ENCODE measurements at places on chromosomes 7 and 10. TPM values are rescaled to one million over a fixed set of nuclear protein-coding genes. Genes with fewer than 3 reads are reported as not detected.
A peak's percentile ranks its signal among the peaks of the same experiment; 100 is the strongest.

CCL26 gene
- total RNA-seq, result not detected

FAM20C gene
- 32.9 TPM for total RNA-seq

ANKRD7 gene
- total RNA-seq, result not detected

- DNase-seq, result no peak
- no peaks in the 10 kb centered on the region for H3K36me3 ChIP-seq
- H3K4me1 ChIP-seq, result no peaks in the 10 kb centered on the region
- H3K27ac ChIP-seq, result no peak overlapping the region
- no peak overlapping the region for H3K4me3 ChIP-seq
- H3K27me3 ChIP-seq, result no peaks in the 10 kb centered on the region
Observed at GRCh38 chr10:37710831-37711616, 146.4 kb downstream of the ZNF248 start.

GRCh38 chr10:30806850-30807249, 177.3 kb upstream of the LYZL2 start:
- H3K27me3 ChIP-seq, result peaks cover 11% of the 10 kb centered on the region
- H3K36me3 ChIP-seq, result no peaks in the 10 kb centered on the region
- peaks cover 5% of the 10 kb centered on the region for H3K4me1 ChIP-seq
- DNase-seq, result no peak

DNA sequence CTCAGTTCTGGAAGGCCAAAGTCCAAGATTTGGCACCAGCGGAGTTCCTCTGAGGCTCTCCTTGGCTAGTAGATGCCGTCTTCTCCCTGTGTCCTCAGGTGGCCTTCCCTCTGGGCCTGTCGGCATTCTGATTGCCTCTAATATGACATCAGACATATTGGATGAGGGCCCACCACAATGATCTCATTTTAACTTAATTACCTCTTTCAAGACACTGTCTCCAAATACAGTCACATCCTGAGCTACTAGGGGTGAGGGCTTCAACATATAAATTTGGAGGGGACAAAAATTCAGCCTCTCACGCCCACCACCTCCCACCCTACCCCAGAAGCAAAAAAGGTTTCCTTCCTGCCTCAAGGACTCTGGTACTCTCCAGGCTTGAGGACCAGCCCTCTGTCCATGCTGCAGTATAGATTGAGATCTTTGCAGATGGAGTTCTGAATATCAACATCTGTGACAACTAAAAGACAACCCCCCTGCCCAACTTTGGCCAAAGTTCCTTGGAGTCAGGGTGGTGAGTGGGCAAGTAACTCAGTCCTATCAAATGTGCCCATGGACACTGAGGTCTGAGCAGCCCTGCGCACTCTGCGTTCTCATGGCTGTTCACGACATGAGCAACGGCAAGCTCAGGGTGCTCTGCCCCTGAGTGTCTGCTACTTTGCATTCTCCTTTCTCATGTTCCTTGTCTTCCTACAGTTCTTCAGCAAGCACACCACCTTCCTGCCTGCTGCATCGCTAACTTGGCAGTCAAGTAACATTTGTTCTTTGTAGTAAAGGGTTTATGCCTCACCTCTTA, 11.5 kb downstream of the TMEM176B start:
- H3K4me3 ChIP-seq, result no peak overlapping the region
- peaks cover 6% of the 10 kb centered on the region for H3K4me1 ChIP-seq
- no peak for DNase-seq
- no peaks in the 10 kb centered on the region for H3K36me3 ChIP-seq
- H3K27ac ChIP-seq, result no peak overlapping the region

GRCh38 chr10:25036381-25036780, 20.0 kb downstream of the THNSL1 start:
- peaks cover 31% of the 10 kb centered on the region for H3K4me1 ChIP-seq
- peak overlapping the region; percentile 18 for H3K27ac ChIP-seq
- no peaks in the 10 kb centered on the region for H3K36me3 ChIP-seq

DNA sequence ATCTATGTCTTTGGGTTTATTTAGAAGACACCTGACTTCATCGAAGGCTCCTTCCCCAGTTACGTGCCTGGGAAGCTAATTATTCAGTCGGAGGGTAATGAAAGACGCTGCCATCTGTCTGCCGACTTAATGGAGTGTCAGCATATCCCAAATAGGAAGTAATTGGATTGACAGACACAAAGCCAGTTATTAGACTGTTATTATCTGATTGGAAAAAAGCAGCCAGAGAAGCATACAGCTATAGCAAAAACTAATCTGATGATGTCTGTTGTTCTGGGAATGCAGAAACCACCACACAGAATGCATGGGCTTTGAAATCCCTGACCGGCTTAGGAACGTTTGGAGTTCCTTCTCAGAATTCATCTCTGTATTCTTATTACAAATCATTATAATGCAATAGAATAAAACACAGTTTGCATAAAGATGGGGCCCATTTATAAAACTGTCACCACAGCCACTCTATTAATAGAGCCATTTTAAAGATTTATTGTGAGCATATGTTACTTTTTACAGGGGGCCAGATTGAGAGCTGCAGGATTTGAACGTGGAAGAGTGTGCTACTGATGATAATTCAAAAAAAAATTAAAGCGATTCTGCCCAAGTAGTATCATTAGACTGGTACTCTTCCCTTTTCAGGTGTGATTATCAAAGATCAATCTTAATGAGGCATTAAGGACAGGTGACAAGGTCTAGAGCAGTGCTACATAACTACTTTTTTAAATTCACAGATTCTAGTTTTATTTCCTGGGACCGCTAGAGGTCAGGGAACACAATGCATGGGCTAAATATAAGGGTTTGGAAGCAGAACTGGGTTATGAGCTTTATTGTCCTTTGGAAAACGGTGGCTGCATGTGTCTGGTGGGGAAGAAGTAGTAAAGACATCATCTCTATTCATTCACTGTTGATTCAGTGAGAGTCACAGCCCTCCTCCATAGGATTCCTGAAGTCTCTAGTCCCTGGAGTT, 330.1 kb upstream of the LRGUK start:
- DNase-seq, result no peak
- H3K36me3 ChIP-seq, result peaks cover 2% of the 10 kb centered on the region
- H3K27me3 ChIP-seq, result no peaks in the 10 kb centered on the region
- H3K4me3 ChIP-seq, result no peak overlapping the region

DNA sequence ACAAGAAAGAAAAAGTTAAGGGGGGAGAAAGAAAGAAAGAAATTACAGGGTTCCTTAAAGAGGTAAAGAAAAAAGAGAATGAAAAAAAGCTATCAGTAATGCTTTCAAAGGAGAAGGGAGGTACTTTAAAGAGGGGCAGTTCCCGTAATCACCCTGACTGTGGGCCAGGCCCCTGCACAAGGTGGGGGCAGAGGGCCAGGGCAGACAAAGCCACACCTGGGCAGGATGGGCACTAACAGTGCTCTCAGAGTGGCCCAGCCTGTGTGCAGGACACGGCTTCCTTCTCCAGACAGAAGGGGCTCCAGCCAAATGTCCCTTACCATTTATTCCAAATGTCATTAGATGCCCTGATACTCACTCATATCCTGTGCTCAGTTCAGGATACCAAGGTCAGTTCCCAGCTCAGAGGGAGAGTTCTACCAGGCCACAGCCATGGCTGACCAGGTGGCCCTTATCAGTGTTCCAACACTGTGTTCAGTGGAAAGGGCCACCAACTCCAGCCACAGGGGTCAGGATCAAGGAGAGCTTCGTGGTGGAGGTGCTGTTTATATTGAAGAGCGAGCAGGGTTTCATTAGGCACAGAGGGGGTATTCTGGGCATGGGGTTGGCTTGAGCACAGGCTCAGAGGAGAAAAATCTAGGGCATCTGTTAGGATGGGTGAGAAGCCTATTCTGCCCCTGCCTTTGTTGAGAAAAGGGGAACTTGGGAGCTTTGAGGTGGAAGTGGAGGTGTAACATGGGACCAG, 29.9 kb downstream of the DPCD start:
- H3K36me3 ChIP-seq, result peaks cover 10% of the 10 kb centered on the region
- H3K4me1 ChIP-seq, result no peaks in the 10 kb centered on the region
- H3K27ac ChIP-seq, result no peak overlapping the region
- H3K27me3 ChIP-seq, result no peaks in the 10 kb centered on the region

DNA sequence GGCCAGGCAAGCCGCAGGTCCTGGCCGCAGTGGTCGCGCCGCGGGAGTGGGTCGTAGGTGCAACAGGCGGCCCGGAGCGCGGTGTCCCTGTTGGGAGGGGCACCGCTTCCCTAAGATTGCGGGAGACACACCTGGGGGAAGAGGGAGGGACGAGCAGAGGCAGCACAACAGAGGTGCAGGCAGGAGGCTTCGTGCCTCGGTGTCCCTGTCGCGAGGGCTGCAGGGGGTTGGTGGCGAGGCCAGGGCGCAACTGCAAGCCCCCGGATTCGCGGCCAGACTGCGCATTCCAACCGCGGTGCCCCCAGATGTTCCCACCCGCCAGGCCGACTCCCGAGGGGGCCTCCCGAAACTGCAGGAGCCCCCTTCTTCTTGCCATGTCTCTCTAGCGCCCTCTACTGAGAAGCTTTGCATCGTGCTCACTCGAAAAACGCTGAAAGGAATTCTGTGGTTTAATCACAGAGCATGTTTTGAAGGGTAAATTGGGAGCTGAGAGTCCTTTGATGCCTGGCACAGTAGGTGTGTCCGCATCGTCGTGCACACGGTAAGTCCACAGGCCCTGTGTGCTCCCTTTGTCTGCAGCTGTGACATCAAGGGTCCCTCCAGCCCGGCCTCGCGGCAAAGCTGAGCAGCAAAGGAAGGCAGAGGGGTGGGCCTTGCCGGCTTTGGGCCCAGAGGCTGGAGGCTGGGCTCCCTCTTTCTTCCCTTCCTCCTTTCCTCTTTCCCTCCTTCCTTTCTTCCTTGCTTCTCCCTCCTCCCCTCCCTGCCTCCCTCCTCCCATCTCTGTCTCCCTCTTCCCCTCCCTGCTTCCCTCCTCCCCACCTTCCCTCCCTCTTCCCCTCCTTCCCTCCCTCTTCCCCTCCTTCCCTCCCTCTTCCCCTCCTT, 6.2 kb upstream of the MBL2 start:
- no peak for DNase-seq
- H3K4me3 ChIP-seq, result no peak overlapping the region
- H3K27me3 ChIP-seq, result no peaks in the 10 kb centered on the region
- H3K36me3 ChIP-seq, result no peaks in the 10 kb centered on the region
- peaks cover 10% of the 10 kb centered on the region for H3K4me1 ChIP-seq

DNA sequence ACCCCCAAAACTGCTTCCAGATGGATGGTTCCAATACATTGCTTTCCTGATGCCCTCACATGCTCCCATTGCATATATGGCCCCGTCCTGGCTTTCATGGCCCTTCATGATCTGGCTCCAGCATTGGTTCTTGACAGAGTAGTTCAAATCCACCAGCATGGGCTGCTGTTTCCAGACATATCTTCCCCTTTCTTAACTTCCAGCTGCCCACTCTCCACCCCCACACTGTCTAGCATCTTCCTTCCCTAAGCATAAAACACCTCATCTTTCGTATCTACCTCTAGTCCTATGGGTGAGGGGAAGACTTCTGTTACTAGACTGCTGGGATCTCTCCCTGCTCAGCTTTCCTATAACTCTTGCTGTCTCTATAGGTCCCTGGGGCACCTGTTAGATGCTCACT, 13.2 kb upstream of the GOLGA7B start:
- H3K27ac ChIP-seq, result no peak overlapping the region
- peaks cover 24% of the 10 kb centered on the region for H3K27me3 ChIP-seq
- no peak for DNase-seq
- no peaks in the 10 kb centered on the region for H3K36me3 ChIP-seq
- H3K4me1 ChIP-seq, result no peaks in the 10 kb centered on the region
- H3K4me3 ChIP-seq, result no peak overlapping the region

- DNase-seq, result no peak
- H3K27ac ChIP-seq, result no peak overlapping the region
- no peaks in the 10 kb centered on the region for H3K36me3 ChIP-seq
- no peak overlapping the region for H3K4me3 ChIP-seq
- no peaks in the 10 kb centered on the region for H3K4me1 ChIP-seq
- no peaks in the 10 kb centered on the region for H3K27me3 ChIP-seq
Observed at GRCh38 chr10:120782336-120782735, 68.8 kb upstream of the WDR11 start.

DNA sequence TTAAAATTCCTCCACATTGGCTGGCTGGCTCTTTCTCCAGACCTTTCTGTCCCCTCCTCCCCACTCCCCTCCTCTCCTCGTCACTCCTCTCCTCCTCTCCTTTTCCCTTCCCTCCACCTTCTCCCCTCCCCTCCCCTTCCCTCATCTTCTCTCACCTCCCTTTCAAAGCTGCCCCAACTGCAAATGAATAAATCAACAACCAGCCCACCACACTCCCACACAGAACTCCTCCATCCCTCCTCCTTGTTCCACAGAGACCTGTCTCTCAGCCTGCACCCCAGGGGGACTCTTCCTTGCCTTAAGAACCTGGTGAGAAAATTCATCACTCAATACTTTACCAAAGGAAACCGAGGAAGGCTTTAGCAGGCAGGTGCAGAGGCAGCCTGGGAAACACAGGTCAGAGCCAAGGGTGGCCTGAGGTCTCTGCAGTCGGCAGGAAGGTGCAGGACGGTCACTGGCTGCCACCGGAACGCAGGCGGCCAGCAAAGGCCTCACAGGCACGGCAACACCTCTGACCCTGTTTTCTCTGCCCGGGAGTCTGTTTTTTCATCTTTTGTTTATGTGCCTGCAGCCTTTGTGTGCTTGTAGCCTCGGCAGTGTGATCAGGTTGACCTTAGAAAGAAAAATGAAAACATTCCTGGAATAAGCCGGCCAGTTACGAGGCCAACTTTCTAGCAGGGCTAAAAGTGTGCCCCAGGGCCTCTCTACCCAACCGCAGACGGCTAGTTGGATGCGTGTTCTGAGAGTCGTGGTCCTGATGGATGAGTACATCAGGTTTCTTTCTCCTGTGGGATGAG, 207.6 kb upstream of the KLF6 start:
- no peak overlapping the region for H3K27ac ChIP-seq
- peaks cover 12% of the 10 kb centered on the region for H3K27me3 ChIP-seq
- H3K4me1 ChIP-seq, result peaks cover 12% of the 10 kb centered on the region
- no peak for DNase-seq

GRCh38 chr10:66835400-66835799, 90.4 kb upstream of the LRRTM3 start:
- peaks cover 5% of the 10 kb centered on the region for H3K4me1 ChIP-seq
- H3K27ac ChIP-seq, result no peak overlapping the region
- no peaks in the 10 kb centered on the region for H3K27me3 ChIP-seq

DNA sequence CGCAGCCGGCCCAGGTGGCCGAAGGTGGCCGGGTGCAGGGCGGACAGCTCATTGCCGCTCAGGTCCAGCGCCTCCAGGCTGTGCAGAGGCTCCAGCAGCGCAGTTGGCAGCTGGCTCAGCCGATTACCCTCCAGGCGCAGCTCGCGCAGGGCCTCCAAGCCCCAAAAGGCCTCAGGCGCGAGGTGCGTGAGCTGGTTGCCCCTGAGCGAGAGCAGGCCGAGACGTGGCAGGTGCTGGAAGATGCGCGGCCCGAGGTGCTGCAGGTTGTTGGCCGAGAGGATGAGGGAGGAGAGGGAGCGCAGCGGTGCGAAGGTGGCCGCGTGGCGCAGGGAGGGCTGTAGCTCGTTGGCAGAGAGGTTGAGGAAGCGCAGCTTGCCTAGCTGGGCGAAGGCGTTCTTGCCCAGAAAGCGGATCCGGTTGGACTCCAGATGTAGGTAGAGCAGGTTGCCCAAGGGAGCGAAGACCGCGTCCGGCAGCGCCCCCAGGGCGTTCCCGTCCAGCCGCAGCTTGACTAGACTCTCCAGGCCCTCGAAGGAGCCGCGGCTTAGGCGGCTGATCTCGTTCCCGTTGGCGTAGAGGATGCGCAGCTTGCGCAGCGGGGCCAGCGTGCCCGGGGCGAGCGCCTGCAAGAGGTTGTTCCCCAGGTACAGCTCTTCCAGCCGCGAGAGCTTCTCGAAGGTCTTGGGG, 923 bp downstream of the TRIL start:
- H3K4me1 ChIP-seq, result peaks cover 4% of the 10 kb centered on the region
- H3K27me3 ChIP-seq, result peaks cover 67% of the 10 kb centered on the region
- peak overlapping the region; percentile 75 for H3K4me3 ChIP-seq
- peak overlapping the region; percentile 85 for H3K27ac ChIP-seq
- peak; percentile 15 for DNase-seq

Measured in progenitor cell of endocrine pancreas (in vitro differentiated cells).